ENCODE measurements at places on chromosomes 5 and 9.

DNA sequence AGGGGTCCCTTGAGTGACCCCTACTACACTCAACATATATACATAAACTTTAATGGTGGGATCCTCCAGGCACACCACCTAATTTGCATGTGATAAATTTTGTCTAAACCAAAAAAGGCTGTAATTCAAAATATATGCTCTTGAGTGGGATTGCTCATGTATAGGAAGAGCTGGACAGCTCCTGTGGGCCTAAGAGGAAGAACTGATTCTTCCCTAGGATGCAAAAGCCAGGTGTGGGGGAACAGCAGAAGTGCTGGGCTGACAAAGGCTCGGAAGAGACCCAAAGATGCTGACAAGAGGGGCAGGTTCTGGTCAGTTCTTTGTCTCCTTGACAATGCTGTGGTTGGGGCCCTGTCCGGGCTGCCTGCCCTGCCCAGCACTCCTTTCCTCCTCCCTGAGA lies 43.9 kb downstream of the PCDH1 start:
- no peak for DNase-seq

DNA sequence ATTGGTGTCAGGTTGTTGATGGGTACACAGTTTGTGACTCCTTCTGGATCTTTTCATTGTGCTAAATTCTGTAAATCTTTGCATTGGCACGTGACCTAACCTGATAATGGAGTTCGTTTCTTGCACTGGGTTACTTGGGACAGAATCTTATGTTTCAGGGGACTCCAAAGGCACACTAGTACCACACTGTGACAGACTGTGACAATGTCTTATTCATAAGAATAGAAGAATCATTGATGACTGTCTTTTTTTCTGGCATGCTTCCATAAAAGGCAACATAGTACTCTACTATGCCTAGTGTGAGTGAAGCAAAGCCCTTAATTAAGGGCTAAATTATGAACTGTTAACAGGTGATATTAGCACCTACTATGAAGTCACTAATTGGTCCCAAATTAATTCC lies 35.4 kb upstream of the RICTOR start:
- no peak for DNase-seq

DNA sequence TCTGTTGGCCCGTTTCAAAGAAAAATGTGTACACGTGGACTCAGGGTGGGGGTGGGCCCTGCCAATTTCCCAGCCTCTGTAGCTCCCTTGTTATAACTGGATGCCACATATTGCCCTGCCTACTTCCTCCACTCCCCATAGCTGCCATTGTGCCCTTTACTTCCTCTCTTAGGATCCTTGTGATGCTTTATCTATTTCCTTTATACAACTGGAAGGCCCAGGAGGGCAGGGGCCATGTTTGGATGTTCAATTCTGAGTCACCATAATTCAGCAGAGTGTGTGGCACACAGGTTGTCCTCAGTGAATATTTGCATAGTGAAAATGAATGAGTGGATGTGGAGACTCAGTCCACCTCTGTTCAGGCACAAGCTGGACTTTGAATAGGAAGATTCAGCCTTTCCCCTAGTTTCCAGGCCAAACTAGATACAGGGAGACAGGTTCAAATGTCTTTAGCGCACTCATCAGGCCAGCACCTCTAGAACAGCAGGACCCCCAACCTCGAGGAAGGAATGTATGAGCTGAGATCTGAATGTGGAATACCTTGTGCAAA lies 10.6 kb upstream of the FEM1C start:
- no peak for DNase-seq

GRCh38 chr9:13811876-13812275 lies 502.1 kb downstream of the NFIB start:
- no peak for DNase-seq

- DNase-seq: no peak
Observed at GRCh38 chr5:31769530-31769929, 130.6 kb downstream of the PDZD2 start.

Data from activated CD4-positive, alpha-beta T cell treated with anti-CD3 and anti-CD28 coated beads, Interleukin-2, Interleukin-4, amounts not matched to agents 100 ng/mL and 50 ng/mL, durations not matched to agents 16 hours and 8 hours (primary cell).